ENCODE measurements at places on chromosomes 13 and 19. TPM values are rescaled to one million over a fixed set of nuclear protein-coding genes. Genes with fewer than 3 reads are reported as not detected.

CCNA1 gene
- total RNA-seq: not detected

DNA sequence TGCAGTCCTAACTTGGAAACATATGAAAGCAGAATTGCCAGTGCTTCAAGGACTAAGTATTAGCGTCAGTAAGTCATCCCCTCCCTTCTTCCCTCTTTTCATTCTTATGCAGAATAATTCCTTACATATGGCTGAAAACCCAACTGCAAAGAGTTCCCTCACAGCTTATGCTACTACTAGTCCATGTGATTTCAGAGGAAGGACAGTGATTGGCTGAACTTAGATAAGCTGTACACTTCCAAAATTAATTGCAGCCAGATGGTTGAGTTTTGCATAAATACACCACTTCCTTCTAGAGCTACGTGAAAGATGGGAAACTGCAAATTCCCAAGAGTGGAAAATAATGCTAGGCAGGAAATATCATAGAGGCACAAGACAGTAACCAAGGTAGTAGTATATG is 730.4 kb downstream of the OLFM4 start:
- DNase-seq: no peak

GRCh38 chr13:85816413-85816812 is 17.2 kb upstream of the SLITRK6 start:
- DNase-seq: no peak

DNA sequence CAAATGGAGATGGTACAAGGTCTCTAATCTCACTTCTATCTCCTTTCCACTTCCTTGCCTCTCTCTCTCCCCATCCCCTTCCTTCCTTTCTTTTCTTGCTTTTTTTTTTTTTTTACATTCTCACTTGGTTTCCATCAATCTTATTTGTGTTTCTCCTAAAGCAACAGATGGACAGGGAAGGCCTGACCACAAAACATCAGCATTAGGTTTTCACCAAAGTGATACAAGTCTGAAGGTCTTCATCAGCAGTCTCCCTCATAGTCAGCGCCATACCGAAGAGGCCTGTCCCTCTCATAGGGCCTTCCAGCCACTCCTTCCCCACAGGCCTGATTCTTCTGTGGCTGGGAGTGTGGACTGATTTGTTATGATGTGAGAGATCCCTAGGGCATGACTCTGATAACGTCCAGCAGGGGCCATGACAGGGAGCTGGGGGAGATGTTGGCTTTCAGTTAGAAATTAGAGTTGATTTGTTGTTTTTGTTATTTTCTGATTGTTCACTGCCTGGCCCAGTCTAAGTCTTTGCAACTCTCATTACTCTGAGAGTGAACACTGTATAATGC is 158.7 kb downstream of the SLC7A1 start:
- DNase-seq: no peak

DNA sequence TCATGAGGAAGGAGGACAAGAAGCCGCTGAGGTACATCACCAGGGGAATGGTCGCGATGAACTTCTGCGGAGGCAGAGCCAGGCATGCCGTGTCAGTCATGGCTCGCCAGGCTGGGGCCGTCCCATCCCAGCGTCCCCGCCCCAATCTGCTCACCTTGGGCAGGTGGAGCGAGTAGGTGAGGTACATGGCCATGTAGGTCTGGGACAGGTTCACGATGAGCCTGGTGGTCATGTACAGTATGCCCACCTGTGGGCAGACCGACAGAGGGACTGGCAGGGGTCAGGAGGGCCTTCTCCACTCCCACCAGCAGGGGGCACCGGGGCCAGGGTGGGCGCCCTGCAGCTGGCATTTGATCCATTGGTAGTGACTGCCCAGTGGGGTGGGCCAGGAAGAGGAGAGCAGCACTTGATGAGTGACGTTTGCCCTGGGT is 8.3 kb downstream of the TEKTIP1 start:
- DNase-seq: no peak

GRCh38 chr13:114134111-114134943 is 1.9 kb upstream of the RASA3 start:
- no peak for DNase-seq

PRTN3 gene
- total RNA-seq: not detected

- peak; percentile 5 for DNase-seq
These were observed 323.9 kb downstream of the MZT1 start for GRCh38 chr13:72403396-72404010.

- no peak for DNase-seq
These were observed 29.9 kb downstream of the EFNA2 start for GRCh38 chr19:1315470-1316166.

ADAMTS10 gene
- total RNA-seq: 1.2 TPM

- DNase-seq: peak; percentile 23
These were observed 1.1 kb downstream of the NAA16 start for GRCh38 chr13:41312176-41312500.
